Cerebellum (tissue), 4 donors: ENCODE measurements at places on chromosomes 1 and 21. TPM values are rescaled to one million over a fixed set of nuclear protein-coding genes. Genes with fewer than 3 reads are reported as not detected.

The OR2T10 gene
- total RNA-seq: not detected

The PLK3 gene
- 14.3 TPM for total RNA-seq

The TMEM240 gene
- 8.8 TPM for total RNA-seq

DNA sequence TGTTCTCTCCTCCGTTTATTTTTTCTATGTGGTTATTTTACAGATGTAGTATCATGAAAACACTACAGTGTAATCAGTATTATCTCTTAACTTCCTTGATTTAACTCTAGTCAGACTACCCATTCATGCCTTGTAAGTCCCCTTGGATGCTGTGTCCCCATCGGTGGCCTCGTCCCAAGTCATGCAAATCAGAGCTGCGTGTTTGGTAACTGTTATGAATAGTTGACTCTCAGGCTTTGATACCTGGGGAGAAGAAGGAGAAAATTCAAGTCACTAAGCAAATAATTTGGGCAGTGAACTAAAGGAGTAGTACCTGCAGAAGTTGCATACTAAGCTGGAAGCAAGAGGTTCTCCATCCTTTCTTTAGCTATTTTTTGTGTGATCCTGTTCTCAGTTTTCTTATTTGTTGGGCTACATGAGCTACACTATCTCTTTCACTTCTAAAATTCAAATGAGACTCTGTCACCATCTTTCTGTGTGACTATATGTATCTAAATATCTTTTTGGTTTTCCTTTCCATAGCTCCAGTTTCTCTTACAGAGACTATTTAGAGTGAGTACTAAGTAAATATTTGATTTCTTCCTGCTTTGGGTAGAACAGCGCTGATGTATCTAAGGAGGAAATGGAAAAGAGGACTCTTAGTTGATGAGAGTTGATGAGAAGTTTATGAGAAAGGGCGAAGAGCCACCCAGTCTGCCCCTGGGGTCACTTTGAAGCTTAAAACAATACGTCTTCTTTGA lies 50.9 kb downstream of the VANGL2 start:
- DNase-seq: no peak

DNA sequence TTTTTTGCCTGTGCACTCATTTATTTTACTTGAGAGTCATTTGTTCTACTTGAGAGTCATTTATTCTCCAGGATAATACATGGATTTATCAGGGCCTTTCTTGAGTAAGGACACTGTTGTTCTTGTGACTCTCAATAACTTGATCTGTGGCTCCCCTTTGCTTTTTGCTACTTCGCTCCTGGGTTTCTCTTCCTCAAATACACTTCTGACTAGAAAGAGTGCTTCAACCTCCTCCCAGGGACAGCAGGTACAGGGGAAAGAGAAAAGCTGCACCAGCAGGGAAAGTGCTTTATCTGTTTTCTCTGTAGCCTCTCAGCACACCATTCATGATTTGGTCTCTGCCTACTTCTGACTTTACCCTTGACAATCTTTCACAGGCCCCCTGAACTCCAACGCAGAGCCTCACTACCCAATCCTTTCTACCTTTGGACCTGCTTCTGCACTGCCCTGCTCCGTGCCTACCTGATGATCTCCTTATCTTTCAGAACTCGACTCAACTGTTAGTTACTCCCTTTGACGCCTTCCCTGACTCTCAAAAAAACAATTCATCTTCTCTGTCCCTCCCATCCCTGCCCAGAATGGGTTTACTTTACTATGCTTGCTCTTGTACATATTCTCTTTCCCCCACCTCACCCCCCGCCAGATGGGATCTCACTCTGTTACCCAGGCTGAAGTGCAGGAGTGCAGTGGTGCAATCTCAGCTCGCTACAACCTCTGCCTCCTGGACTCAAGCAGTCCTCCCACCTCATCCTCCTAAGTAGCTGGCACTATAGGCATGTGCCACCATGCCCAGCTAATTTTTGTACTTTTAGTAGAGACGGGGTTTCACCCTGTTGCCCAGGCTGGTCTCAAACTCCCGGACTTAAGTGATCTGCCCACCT lies 15.6 kb upstream of the PIGM start:
- DNase-seq: no peak

DNA sequence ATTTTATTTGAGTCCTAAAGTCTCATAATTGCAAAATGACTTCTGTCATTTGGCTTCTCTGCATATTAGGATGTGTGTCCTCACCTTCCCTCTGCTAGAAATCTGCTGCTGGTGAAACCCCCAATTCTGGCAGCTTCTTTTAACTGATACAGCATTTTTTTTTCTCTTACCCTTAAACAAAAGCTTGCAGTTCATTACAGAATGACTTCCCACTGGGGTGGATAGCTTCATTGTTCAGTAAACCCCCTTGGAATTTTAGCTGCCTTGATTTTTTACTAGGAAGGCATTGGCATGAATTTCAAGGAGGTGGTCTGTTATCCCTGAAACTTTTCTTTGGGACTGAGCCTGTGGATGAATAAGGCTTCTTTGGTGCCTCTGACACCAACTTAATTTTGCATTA lies 16.8 kb downstream of the TSEN15 start:
- DNase-seq: no peak

DNA sequence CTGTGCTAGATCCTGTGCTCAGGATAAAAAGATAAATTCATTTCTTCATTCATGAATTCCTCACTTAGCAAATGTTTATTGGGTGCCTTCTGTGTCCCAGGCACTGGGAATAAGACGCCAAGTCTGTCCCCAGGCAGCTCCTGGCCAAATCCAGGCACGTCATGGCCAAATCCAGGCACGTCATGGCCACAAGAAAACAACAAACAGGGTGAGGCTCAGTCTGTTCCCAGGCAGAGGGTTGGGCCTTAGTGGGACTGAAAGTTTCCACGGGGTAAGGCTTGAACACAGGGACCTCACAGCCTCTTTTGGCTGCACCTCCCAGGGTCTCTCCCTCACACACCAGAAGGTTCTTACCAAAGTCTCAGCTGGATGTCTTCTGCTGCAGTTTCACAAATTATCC lies 95.7 kb downstream of the PAX7 start:
- DNase-seq: no peak

GRCh38 chr1:54850069-54850730 lies 36.8 kb downstream of the DHCR24 start:
- no peak for DNase-seq

DNA sequence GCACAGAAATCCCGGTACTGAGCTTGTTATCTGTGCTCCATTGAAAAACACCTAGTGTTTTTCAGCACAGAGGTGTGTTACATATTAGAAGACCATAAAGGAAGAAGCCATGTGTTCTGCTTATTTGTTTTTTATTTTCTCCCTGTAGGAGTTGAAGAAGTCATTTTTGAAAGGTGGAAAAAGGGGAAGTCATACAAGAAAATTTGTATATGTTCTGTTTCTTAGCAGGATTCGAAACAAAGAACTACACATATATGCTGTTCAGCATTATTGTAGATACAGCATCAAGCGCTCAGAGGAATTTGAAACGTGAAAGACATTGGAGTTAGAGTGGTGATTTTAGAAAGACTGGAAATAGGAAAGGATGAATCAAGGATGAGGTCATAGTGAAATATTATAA lies 345.3 kb upstream of the ADGRL2 start:
- no peak for DNase-seq
